Sigmoid colon (tissue), 7 donors: ENCODE measurements at places on chromosomes 16 and 17. TPM values are rescaled to one million over a fixed set of nuclear protein-coding genes. Genes with fewer than 3 reads are reported as not detected.

The NLRC3 gene
- polyA plus RNA-seq, result under 0.01 TPM

The CDRT15 gene
- not detected for polyA plus RNA-seq

The KRTAP3-1 gene
- not detected for polyA plus RNA-seq

GRCh38 chr16:73126525-73126853 lies 78.6 kb upstream of the ZFHX3 start:
- H3K27me3 ChIP-seq, result no peaks in the 10 kb centered on the region
- H3K4me3 ChIP-seq, result no peak overlapping the region
- peak; percentile 80 for DNase-seq
- H3K36me3 ChIP-seq, result no peaks in the 10 kb centered on the region

DNA sequence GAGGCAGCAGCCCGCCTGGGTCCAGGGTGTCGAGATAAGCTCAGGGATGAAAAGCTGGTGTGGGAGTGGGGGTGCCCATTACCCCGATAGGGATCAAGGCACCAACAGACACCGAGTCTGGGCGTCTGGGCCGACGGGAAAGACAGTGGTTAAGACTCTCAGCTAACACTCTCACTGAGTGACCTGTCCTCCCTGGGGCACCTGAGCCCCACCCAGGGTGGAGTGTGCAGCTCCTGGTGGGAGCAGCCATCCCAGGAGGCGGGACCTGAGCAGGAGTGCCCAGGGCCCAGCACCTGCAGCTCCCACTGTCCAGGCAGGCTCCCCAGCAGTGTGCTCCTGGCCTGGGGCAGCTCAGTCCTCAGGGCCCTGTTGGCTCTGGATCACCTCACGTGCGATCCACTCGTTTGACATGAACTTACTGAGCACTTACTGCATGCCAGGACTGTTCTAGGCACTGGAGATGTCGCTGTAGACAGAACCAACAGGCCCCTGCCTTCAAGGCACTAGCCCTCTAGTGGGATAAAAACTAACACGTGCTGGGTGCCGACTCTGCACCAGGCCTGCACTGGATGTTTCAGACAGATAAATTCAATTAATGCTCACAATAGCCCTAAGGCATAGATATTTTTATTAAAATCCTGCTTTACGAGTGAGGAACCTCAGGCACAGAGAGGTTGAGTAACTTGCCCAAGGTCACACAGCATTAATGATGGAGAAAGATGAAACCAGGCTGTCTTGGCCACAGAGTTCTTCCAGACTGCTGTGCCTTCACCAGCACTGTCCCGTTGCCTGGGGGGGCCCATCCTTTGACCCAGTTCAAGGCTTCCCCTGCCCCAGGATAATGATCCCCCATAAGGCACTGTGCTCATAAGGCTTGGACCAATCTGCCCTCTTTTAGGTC lies 1.9 kb downstream of the EVPLL start:
- no peak overlapping the region for H3K4me3 ChIP-seq
- H3K27me3 ChIP-seq, result peaks cover 47% of the 10 kb centered on the region
- no peak overlapping the region for H3K27ac ChIP-seq
- DNase-seq, result no peak
- peaks cover 5% of the 10 kb centered on the region for H3K4me1 ChIP-seq

- DNase-seq, result peak; percentile 71
- H3K36me3 ChIP-seq, result no peaks in the 10 kb centered on the region
- H3K4me3 ChIP-seq, result no peak overlapping the region
- H3K27ac ChIP-seq, result peak overlapping the region; percentile 38
Measured at GRCh38 chr16:57630931-57631845, 2.8 kb downstream of the ADGRG1 start.

DNA sequence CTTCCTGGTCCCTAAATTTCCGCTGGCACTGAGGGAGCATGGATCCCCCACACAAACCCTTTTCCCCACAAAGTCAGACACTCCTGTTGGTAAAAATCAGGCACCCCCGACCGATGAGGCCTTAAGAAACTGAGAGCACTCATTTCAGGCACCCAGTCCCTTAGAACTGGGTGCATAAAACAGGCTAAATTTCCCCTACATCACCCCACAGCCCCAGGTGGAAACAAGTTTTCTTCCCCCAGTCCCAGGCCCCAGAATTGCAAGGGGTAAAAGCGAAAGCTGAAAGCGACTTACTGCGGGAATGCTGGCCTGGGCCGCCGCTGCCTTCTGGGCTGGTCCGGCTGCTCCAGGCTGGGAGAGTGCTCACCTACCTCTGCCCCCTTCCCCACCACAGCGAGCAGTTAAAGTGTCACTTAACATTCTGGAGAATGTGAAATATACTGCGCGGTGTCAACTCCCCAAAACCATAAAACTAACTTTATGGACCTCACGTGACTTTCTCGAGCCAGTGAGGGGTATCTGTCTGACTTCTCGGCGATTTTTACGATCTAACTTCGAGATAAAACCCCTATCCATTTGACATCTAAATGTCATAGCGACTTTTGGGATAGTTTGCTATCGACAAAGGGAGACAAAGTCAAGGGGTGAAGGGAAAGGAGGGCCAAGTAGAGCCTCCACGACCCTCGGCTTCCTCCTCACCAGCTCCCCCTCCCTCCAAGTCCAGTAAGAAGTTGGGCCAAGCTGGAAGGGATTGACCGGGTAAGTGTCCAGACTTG lies at the start of gene HOXB3:
Gene HOXB3, minus strand, starts transcription at position 411 of the 776 bp plus-strand sequence. CDS start 37,767 bp downstream, outside the sequence.
- H3K27ac ChIP-seq, result peak within 1 kb of the TSS; percentile 99
- no peaks in the 10 kb centered on the region for H3K27me3 ChIP-seq
- H3K4me3 ChIP-seq, result peak within 1 kb of the TSS; percentile 36
- no peak for DNase-seq

The PIMREG gene
- polyA plus RNA-seq, result 7.8 TPM

DNA sequence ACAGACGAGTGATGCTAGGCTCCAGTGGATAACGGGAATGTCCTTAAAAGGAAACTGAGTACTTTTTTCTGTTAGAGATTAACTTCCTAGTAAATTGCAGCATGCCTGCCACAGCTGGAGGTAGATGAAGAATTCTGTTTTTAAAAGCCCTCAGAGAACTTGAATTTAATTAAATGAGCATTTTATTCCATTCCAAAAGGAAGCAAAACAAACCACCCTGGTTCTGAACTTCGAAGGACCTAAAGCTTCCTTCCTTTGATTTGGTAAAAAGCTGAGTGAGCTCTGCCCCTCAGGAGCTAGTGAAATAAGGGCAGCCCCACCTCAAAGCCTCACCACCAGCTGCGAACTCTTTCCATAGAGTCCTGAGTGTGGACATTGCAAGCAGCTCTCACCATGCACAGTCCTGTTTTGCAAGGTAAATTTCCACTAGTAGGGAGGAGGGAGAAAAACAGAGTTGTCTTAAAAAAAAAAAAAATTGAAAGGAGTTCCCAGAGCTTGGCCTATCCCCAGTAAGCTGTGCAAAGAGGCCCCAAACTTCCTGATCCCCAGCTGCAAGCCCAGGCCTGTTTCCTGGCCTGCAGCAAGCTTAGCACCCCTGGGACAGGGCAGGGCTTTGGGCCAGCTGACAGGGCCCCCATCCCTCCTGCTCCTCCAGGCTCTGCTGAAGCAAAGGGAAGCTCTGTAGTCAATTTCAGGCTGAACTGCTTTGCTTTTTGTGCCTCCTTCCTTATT lies 11.2 kb downstream of the CHD9NB start:
- no peak overlapping the region for H3K4me3 ChIP-seq
- H3K27me3 ChIP-seq, result no peaks in the 10 kb centered on the region
- no peaks in the 10 kb centered on the region for H3K36me3 ChIP-seq
- DNase-seq, result peak; percentile 87
- H3K27ac ChIP-seq, result peak overlapping the region; percentile 53
- no peaks in the 10 kb centered on the region for H3K4me1 ChIP-seq

GRCh38 chr17:53765129-53765528 lies 57.6 kb upstream of the KIF2B start:
- H3K27me3 ChIP-seq, result no peaks in the 10 kb centered on the region
- H3K36me3 ChIP-seq, result no peaks in the 10 kb centered on the region
- H3K27ac ChIP-seq, result no peak overlapping the region
- DNase-seq, result no peak
- no peak overlapping the region for H3K4me3 ChIP-seq

- peak; percentile 74 for DNase-seq
- peaks cover 5% of the 10 kb centered on the region for H3K27me3 ChIP-seq
- H3K27ac ChIP-seq, result no peak overlapping the region
- H3K4me3 ChIP-seq, result no peak overlapping the region
Measured at GRCh38 chr16:20383106-20384029, 21.2 kb downstream of the PDILT start.

- H3K27ac ChIP-seq, result no peak overlapping the region
- no peak overlapping the region for H3K4me3 ChIP-seq
- no peaks in the 10 kb centered on the region for H3K27me3 ChIP-seq
- H3K4me1 ChIP-seq, result no peaks in the 10 kb centered on the region
- no peak for DNase-seq
- peaks cover 61% of the 10 kb centered on the region for H3K36me3 ChIP-seq
Measured at GRCh38 chr16:28167730-28168129, 44.0 kb downstream of the XPO6 start.

DNA sequence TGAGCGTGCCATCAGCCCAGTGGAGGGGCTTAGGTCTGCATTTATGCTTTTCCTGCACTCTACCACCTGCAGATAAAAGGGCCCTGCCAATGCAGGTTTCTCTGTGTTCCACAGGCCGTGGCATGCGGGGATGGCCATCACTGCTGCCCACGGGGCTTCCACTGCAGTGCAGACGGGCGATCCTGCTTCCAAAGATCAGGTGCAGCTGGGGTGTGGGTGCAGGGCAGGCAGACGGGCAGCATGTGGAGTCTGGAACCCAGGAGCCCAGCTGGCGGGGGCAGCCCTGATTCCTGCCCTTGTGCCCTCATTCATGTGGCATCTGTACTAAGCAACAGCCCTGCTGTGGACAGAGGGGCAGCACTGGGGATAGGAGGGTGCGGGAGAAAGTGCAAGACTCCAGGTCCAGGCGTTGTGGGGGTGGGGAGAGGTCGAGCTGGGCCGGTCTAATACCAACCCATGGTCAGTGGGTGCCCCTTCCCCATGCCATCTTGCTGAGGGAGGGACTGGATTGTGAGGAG lies 4.5 kb downstream of the GRN start:
- peaks cover 16% of the 10 kb centered on the region for H3K4me1 ChIP-seq
- no peaks in the 10 kb centered on the region for H3K36me3 ChIP-seq

DNA sequence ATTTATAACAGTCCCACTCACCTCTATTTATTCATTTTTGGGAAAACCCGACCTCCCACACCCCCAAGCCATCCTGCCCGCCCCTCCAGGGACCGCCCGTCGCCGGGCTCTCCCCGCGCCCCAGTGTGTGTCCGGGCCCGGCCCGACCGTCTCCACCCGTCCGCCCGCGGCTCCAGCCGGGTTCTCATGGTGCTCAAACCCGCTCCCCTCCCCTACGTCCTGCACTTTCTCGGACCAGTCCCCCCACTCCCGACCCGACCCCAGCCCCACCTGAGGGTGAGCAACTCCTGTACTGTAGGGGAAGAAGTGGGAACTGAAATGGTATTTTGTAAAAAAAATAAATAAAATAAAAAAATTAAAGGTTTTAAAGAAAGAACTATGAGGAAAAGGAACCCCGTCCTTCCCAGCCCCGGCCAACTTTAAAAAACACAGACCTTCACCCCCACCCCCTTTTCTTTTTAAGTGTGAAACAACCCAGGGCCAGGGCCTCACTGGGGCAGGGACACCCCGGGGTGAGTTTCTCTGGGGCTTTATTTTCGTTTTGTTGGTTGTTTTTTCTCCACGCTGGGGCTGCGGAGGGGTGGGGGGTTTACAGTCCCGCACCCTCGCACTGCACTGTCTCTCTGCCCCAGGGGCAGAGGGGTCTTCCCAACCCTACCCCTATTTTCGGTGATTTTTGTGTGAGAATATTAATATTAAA lies 638 bp upstream of the TMEM88 start:
- peak; percentile 64 for DNase-seq
- H3K36me3 ChIP-seq, result peaks cover 47% of the 10 kb centered on the region
- H3K27ac ChIP-seq, result peak overlapping the region; percentile 12
- peaks cover 48% of the 10 kb centered on the region for H3K4me1 ChIP-seq
- no peaks in the 10 kb centered on the region for H3K27me3 ChIP-seq

The GPR179 gene
- polyA plus RNA-seq, result 0.09 TPM

The ZG16 gene
- polyA plus RNA-seq, result 770 TPM

DNA sequence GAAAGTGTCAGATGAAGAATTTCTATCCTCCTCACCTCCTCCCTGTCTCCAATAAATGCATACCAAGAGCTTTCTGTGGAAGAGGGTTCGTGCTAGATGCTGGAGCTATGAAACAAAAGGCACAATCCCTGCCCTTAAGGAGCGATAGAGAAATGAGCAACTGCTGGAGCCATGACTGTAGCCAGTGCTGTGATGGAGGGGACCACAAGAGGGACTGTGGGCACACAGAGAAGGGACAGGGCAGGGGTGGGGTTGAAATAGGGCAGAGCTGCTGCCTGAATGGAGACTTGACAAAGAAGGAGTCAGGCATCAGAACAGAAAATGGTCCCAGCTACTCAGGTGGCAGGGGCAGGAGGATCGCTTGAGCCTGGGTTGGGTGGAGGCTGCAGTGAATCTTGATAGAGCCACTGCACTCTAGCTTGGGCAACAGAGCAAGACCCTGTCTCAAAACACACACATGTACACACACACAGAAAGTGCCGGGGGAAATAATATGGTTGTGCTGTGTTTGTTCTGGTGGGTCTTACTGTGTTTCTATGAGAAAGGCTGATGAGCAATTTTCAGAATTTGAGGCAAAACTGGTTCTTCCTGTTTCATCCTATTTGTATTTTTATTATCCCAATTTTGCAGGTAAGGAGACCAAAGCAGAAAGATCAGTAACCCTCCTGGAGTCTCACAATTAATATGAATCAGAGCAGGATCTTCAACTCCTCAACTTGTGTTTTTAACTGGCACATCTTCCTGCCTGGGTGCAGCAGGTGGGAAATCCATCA lies 16.5 kb downstream of the TMEM98 start:
- no peak for DNase-seq
- no peak overlapping the region for H3K4me3 ChIP-seq
- no peak overlapping the region for H3K27ac ChIP-seq
- H3K36me3 ChIP-seq, result peaks cover 9% of the 10 kb centered on the region
- H3K27me3 ChIP-seq, result no peaks in the 10 kb centered on the region
- H3K4me1 ChIP-seq, result no peaks in the 10 kb centered on the region

GRCh38 chr16:49884033-49885015 lies 28.4 kb upstream of the ZNF423 start:
- H3K27ac ChIP-seq, result no peak overlapping the region
- no peaks in the 10 kb centered on the region for H3K27me3 ChIP-seq
- DNase-seq, result no peak

DNA sequence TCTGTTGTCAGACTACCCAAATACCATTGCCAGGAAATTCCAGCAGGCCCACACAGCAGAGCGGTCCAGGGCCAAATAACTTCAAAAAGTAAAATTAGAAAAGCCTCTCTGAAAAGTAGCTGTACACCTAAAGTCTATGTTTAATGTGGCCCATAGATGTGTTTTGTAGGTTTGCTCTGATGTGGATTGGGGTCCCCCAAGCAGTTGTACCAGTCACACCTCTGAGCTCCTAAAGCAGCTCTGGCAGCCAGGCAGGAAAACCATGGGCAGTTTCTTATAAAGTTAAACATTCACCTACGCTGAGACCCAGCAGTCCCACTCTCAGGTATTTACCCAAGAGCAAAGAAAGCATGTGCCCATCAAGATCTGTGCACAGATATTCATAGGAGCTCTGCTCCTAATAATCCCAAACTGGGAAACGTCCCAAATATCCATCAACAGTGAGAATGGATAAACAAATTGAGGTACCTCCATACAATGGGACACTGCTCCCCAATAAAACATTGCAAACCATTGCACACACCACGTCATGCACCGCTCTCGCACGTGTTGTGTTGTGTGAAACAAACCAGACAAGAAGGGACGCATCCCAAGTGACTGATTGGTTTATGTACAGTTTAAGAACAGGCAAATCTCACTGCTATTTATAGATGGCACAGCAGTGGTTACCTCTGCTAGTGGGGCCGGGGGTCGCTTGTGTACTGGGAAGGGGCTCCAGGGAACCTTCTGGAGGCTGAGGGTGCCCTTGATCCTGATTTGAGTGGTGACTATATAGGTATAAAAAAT lies 15.8 kb upstream of the PRM1 start:
- DNase-seq, result peak; percentile 75
- H3K4me3 ChIP-seq, result peak overlapping the region; percentile 28
- H3K27ac ChIP-seq, result peak overlapping the region; percentile 75
- peaks cover 16% of the 10 kb centered on the region for H3K4me1 ChIP-seq

The TEX19 gene
- not detected for polyA plus RNA-seq
